Caudate nucleus (tissue), 63 donors: ENCODE measurements at places on chromosomes 4 and X.
A peak's percentile ranks its signal among the peaks of the same experiment; 100 is the strongest.

GRCh38 chr4:156073976-156074375 is 120.3 kb upstream of the CTSO start:
- DNase-seq = no peak

DNA sequence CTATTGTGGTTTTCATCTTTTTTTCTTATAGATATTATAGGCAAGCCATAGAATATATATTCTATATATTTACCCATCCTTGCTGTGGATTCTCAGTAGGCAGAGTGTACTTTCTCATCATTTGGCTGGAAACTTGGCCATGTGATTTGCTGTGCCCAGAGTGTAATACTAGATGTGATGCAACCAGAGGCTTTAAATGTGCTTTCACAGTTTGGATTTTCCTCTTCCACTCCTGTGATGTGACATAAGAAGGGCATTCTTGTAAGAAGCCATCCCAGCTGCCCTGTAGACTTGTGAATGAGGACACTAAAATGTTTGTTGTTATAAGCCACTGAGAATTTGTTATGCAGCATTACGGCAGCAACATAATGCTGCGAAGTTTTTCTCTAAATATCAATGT is 10.4 kb upstream of the HPGDS start:
- DNase-seq = no peak

GRCh38 chrX:16885628-16886027 is 15.5 kb upstream of the RBBP7 start:
- DNase-seq = no peak

- DNase-seq = no peak
Observed at GRCh38 chr4:159390648-159391047, 287.8 kb downstream of the RAPGEF2 start.

- no peak for DNase-seq
Observed at GRCh38 chr4:115154826-115155225, 41.4 kb upstream of the NDST4 start.

DNA sequence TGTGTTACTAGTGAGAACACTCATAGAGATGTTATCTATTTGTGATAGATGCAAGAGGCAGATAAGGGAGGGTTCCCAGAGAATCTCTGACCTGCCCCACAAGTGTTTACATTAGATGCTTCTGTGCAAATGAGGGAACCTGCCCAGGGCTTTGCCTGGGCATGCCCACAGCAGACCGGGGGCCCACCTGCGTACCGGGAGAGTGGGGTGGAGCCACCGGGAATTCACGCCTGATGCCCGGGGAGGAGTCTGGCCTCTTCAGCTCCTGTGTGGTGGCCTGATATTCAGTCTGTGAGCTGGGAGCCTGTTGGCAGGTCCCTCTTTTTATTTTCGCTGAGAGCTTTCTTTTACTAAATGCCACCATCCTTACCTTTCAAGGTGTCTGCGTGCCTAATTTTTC is 155.7 kb downstream of the SNCA start:
- DNase-seq = no peak

- DNase-seq = no peak
Observed at GRCh38 chr4:76654791-76655190, 219.8 kb downstream of the SHROOM3 start.

DNA sequence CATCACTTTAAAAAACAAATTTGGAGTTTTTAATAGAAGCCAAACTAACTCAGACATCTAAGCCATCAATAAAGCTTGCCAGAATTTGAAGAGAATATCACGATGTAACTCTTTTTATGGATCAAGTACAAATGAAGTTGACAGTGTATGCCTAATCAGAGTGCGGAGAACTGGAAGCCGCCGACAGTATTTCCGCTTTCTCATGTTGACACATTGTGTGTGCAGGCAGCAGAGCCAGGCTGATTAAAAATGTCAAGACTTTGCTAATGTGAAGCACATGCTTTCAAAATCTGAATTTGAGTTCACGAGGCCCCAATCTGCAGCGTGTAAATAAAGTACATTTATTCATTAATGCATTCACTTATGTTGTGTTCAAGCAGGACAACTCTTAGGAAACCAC is 161.2 kb downstream of the TENM3 start:
- DNase-seq = no peak

GRCh38 chr4:7004331-7004730 is 38.8 kb upstream of the TADA2B start:
- DNase-seq = no peak

GRCh38 chrX:21740329-21741274 is 17.3 kb downstream of the SMPX start:
- DNase-seq = no peak

DNA sequence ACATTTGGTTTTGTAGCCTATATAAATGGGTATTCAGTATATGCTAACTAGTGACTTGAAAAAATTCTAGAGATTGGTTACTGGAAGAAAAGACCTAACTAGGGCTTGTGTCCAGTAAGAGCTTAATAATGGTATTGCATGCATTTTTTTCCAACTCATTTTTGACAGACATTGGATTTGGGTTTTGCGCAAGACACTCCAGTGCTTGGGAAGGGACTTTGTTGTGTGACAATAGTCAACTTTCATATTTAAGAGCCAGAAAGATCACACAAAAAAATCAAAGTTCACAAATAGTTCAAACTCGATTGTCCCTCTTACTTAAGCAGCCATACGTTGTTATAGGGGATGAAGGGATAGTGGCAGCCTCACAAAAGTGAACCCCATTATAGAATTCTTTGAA is 1.2 kb upstream of the HSD17B11 start:
- DNase-seq = no peak

- DNase-seq = no peak
Observed at GRCh38 chr4:78584863-78585547, 33.4 kb downstream of the ANXA3 start.

- DNase-seq = no peak
Observed at GRCh38 chr4:186617921-186618320, 62.6 kb upstream of the MTNR1A start.

GRCh38 chrX:12974796-12975669 is at the start of gene TMSB4X:
Gene TMSB4X (plus strand): TSS chrX:12975110.
- DNase-seq = peak; percentile 34

- no peak for DNase-seq
Observed at GRCh38 chr4:157791236-157791635, 381.6 kb downstream of the GASK1B start.

GRCh38 chrX:102067966-102068723 is 57.3 kb upstream of the TCEAL2 start:
- peak; percentile 1 for DNase-seq

DNA sequence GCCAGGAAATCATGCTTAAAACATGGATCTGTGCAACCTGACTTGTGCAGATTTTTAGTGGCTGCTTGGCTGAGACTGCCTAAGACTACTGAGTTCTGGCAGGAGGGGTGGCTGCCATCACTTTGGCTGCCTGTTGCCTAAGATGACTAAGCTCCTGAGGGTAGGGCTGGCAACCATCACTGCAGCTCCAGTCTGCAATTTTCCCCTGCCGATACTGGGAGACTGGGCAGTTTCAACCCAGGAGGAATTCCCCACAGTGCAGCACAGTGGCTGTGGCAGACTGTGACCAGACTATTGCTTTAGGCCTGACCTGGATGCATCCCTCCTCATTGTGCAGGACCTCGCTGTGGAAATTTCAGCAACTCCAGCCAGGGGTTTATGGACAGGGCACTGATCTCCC is 544.9 kb downstream of the ANKRD50 start:
- no peak for DNase-seq

DNA sequence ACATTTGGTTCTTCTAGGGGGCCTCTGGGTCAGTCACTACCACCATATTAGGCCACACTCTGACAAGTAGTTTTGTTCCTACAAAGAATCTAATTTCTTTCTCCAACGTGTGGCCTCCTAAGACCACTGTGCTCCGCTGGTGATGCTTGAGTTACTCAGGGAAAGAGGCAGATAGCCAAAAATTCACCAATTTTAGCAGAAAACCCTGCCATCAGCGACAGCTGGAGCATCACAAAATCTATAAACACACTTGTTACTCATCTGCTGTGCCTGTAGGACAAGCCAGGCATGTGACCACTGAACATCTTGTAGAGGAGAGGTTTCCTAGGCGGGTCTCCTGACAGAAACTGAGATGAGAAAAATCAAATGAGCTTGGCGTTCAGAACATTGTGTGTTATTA is 105.4 kb downstream of the SYNPO2 start:
- no peak for DNase-seq

- DNase-seq = no peak
Observed at GRCh38 chr4:110516106-110516922, 40.4 kb downstream of the ENPEP start.

DNA sequence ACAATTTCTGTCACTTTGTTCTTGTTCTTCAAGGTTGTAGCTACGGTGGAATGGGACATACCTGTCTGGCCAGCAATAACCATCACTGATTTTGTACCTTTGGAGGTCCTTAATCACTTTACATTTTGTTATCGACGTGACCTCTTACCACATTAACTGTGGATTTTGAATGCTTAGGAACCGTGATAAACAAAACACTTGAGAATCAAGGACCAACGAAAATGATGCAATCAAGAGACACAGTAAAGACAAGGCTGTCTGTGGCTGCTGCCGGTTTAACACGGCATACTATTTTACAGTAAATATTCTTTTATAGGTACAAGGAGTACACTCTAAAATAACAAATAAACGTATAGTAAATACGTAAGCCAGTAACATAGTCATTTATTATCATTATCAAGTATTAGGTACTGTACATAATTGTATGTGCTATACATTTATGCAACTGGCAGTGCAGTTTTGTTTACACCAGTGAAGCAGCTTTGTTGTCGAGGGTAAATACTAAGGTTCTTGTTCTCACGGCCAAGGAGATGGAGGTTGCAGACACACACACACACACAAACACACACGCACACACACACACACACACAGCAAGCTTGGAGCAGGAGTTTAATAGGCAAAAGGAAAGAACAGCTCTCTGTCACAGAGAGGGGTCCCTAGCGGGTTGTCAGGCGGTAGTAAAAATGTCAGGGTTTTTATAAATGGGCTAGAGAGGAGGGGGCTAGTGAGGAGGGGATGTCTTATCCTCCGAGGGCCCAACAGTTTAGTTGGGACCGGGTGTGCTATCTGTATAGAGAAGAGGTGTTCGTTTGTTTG is 194.7 kb upstream of the CXorf51B start:
- DNase-seq = no peak

- DNase-seq = no peak
Observed at GRCh38 chr4:81745050-81745449, 273.3 kb upstream of the RASGEF1B start.

- no peak for DNase-seq
Observed at GRCh38 chr4:169385376-169385775, 114.6 kb upstream of the SH3RF1 start.

GRCh38 chrX:72110876-72111708 is 20.6 kb downstream of the RTL5 start:
- no peak for DNase-seq

DNA sequence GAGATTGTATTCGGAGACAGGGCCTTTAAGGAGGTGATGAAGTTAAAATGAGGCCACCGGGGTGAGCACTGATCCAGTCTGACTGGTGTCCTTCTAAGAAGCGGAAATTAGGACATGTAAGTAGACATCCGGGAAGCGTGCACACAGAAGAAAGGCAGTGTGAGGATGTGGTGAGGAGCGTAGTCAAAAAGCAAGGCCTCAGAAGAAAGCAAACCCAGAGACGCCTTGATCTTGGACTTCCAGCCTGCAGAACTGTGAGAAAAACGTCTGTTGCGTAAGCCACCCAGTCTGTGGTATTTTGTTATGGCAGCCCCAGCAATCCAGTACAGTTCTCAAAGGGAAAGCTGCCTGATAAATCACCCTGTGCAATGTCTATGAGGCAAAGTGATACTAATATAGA is 153.5 kb downstream of the KCNIP4 start:
- DNase-seq = no peak
